ENCODE measurements at places on chromosomes 3 and 15. TPM values are rescaled to one million over a fixed set of nuclear protein-coding genes. Genes with fewer than 3 reads are reported as not detected.

The ERC2 gene
- 0.81 TPM for total RNA-seq

The CLDN11 gene
- 2.6 TPM for total RNA-seq

The EAF1 gene
- 7.8 TPM for total RNA-seq

The PTH1R gene
- total RNA-seq = 11.8 TPM

The LARP6 gene
- 47.6 TPM for total RNA-seq
